ENCODE measurements at places on chromosomes 7 and 10.

- DNase-seq: peak; percentile 16
Observed at GRCh38 chr10:23362879-23363792, 18.5 kb upstream of the C10orf67 start.

DNA sequence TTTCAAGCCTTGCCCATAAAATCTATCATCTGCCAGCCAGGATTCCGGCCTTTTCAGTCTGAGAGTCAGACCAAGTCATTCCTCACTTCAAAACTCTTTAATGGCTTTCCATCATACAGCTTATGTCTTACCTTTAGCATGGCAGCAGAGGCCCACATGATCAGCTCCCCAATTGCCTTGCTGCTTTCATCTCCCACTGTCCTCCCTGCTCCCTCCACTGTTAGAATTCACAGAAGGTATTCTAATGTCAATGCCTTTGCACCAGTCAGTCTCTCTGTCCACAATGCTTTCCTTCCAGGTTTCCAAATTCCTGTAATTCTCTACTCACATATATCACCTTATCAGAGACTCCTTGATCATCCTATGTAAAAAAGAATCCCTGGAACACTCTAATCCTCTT is 37.2 kb downstream of the SEMA3E start:
- DNase-seq: no peak

- DNase-seq: no peak
Observed at GRCh38 chr7:108947526-108947925, 377.9 kb downstream of the DNAJB9 start.

GRCh38 chr7:108413782-108414492 is 42.3 kb downstream of the NRCAM start:
- peak; percentile 10 for DNase-seq

- DNase-seq: no peak
Observed at GRCh38 chr10:3942937-3943489, 158.0 kb upstream of the KLF6 start.

GRCh38 chr7:82406937-82407336 is 36.6 kb downstream of the CACNA2D1 start:
- no peak for DNase-seq

- DNase-seq: no peak
Observed at GRCh38 chr7:44348300-44348699, 22.9 kb upstream of the CAMK2B start.

DNA sequence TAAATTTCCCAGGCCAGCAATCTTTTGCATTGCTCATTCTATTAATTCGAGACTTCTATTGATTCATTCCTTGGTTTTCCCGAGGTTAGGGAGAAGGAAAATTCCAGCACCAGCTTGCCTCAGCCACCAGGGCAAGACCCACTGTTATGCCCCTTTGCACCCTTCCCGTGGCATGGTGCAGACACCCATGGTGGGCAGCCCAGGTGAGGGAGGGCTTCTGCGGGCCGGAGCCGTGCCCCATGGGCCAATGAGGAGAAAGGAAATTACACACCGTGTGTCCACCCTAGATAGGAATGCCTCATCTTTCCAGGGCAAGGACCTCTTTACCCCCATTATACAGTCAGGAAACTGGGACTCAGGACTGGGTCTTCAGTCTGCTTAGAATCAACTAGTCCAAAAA is 4.5 kb upstream of the GRID1 start:
- DNase-seq: no peak

- no peak for DNase-seq
Observed at GRCh38 chr7:127233630-127234029, 19.1 kb downstream of the GRM8 start.

- no peak for DNase-seq
Observed at GRCh38 chr10:96612055-96612830, 25.4 kb upstream of the TM9SF3 start.

- no peak for DNase-seq
Observed at GRCh38 chr7:23372611-23373010, 73.5 kb downstream of the MALSU1 start.

- DNase-seq: no peak
Observed at GRCh38 chr7:18647582-18647981, 152.0 kb downstream of the HDAC9 start.

- DNase-seq: peak; percentile 74
Observed at GRCh38 chr7:27179503-27180430, 5.3 kb downstream of the HOXA11 start.

DNA sequence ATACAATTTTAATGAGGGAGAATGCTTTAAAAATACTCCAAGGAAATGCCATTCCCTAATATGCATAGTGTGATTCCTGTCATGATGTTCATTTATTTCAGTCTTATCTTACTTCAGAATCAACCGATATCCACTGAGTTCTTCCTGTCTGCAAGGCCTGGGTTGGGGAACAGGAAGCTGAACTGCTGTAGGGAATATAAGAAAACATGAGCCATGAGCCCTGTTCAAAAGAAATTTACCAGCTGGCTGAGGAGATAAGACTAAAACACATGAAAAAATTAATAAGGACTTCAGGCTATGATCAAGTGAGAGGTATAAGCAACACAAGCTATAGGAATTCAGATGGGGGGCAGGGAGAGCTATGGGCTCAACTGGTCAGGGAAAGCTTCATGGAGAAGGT is 184.7 kb downstream of the PLPP4 start:
- no peak for DNase-seq

DNA sequence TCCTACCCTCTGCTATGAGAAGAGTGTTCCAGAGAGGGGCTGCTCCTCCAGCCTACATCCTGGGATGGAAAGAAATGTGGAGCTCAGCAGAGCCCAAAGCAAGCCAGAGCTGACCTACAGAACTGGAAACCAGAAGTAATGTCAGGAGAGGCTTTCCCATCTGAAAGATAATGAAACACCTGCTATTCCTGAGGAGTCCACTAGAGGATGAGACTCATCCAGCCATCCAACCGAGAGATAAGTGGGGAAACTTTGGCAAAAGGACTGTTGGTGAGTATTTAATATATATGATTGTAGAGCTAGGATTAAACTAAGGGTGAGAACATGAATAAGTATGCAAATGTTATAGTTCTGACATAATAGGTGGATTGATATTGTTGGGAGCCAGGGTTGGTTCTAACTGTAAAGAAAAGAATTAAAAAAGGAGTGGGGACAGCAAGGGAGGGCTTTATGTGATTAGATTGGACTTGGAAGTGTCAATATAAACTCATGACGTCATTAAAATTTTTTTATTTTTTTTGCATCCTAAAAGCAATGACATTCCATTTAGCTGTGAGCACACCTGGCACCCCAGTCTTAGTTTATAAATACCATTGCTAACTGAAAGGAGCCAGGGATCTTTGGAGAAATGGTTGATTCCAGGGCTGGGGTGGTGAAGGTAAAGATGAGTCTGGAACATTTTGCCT is 312.8 kb upstream of the NFE2L3 start:
- DNase-seq: no peak

All from B cell (primary cell).